ENCODE measurements at places on chromosomes 4 and X.

DNA sequence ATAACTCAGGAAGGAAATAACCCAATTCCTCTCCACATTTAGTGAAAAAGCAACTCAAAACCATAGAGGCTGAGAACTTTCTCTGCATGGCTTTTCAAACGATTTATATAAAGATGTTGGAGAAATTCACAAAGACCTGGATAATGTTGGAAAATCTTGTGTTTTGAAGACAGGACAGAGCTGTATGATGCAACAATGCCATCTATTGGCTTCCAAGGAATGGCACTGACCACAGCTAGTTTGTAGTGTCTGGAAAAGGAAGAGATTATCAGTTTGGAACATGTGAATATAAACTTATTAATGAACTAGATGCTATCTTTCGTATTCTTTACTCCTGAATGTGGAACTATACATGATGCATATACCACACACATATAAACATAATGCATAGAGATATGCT lies 503.6 kb downstream of the IL1RAPL1 start:
- DNase-seq: peak; percentile 21

- no peak for DNase-seq
Measured at GRCh38 chr4:55345054-55345453, 988 bp upstream of the SRD5A3 start.

DNA sequence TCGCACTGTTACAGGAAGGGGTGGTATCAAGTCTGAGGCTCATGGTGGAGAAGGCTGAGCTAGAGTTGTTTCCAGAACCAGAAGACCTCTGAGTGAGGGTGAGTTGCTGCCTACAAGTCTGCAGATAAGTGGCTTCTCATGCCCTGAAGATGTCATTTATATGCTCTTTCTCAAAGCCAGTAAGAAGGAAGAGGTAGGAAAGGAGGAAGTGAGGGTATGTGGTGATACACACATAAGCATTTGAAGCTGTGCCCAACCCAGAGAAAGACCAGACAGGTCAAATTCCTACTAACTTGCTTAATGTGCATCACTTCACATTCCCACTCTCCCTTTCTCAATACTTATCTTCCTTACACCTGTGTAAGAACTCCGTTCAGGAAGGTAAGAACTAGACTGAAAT lies at the start of gene PPBP:
Gene PPBP, minus strand, starts transcription at position 130 of the 400 bp plus-strand sequence. Its CDS starts 87 bp downstream, at position 43.
- no peak for DNase-seq

DNA sequence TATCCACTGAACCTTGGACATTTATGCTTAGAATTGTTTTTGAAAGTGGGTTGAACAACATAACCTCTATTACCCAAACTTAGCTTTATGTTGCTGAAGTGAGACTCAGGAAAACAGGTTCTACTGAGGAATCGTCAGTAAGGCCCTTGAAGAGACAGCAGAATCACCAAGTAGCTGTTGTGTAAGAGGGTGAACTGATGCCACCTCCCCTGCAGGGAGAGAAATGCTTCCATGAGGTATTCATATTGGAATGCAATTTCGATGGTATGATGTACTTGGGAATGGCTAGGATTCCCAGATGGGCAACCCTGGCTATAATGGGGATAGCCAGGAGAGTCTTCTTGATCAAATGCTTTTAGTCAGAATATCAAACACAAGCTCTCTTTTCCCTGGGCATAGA lies 4.1 kb upstream of the SCRG1 start:
- DNase-seq: peak; percentile 23

- DNase-seq: no peak
Measured at GRCh38 chr4:128298852-128299251, 11.2 kb upstream of the PGRMC2 start.

DNA sequence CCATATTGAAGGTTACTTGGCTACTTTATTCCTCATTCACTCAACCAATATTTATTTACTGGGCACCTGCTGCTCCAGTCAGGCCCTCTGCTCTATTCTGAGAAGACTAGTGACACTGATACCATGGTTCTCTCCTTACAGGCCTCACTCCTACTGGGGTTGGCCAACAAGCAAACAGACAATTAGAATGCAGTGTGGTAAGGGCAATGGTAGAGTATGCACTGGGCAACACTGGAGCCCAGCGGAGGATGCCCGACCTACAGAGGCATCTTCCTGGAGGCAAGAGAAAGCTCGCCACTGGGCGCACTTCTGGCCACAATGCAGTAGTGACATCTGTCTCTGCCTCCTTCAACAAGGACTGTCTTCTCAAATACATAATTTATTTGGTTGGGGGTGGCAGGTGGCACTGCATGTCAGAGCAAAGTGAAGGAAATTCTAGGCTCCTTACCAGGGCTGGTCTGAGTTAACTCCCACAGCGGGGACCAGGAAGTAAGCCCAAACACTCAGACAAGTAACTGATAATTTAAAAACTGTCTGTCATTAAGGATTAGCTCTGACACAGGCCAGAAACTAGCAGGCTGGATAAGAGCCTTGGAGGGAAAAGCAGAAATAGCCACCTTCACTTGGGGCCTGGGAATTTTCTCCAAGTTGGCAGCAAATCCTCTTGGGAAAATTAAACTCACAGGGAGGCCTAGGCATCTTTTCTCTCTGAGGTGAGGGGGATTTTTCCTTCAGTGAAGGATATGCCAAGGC lies 150.7 kb upstream of the EOLA2 start:
- DNase-seq: no peak

GRCh38 chrX:15349046-15349445 lies 13.7 kb upstream of the PIGA start:
- DNase-seq: peak; percentile 71

DNA sequence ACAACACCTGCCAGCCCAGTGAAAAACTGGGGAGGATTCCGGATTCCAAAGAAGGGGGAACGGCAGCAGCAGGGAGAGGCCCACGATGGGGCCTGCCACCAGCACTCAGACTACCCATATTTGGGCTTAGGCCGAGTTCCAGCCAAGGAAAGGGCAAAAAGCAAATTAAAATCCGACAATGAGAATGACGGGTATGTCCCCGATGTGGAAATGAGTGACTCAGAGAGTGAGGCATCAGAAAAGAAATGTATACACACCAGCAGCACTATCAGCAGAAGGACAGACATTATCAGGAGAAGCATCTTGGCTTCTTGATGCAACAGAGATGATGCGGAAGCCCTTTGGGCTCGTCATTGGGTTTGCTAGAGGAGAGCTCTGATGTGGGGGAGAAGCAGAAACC lies 62.4 kb downstream of the JADE1 start:
- peak; percentile 98 for DNase-seq

DNA sequence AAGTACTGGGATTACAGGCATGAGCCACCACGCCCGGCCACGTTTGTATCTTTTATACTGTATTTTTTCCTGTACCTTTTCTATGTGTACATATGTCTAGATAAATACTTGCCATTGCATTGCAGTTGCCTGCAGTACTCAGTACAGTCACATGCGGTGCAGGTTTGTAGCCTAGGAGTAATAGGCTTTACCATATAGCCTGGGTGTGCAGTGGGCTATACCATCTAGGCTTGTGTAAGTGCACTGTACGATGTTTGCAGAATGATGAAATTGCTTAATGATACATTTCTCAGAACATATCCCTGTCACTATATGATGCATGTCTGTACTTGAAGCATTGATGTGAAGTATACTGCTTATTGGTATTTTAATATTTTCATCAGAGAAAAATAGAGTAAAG lies 115.4 kb upstream of the PUDP start:
- no peak for DNase-seq

GRCh38 chr4:110412354-110413065 lies 63.4 kb upstream of the ENPEP start:
- DNase-seq: no peak

DNA sequence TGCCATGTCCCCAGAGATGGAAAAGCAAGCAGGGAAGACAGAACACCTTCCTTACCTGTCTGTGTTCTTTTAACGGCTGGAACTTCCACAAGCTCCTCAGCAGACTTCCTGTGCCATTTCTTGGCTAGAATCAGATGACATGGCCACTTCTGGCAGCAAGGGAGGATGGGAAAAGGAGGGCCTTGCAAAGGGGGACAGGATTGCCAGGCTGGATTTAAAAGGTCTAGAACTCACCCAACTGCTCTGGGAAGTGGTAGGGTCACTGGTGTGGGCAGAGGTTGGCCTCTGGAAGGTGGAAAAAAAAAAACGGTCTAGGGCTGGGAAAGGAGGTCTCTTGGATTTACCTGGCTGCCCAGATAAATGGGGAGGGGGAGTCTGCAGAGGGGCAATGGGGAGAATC lies 1.6 kb upstream of the USP11 start:
- no peak for DNase-seq

DNA sequence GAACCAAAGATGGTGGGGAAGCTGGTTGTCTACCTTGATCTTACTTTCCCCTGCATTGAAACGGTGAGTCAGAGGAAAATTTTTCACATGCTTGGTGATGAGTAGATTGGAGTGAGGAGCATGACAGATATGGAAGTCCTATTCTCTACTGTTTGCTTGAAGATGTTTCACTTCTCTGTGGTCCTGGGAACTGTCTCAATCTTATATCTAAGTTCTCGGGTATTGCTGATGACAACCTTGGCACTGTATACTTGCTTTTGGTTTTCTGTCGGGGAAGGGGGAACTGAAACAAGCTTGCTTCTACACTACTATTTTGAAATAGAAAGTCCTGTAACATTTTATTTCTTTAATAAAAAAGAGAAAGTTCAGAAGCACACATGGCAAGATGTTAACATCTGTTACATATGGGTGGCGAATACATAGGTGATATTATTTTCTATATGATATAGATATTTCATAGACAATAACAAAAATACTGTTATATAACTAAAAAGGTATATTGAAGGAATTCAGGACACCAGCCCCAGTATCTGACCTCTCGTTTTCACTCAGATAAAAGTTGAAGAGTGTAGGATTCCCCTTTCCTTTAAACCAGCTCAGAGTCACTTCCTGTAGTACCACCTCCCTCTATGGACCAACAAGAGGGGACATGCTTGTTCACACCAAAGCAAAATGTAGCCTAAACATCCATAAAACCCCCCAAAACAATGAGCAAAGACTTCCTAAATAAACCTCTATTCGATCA lies 88.8 kb downstream of the FMR1NB start:
- no peak for DNase-seq

DNA sequence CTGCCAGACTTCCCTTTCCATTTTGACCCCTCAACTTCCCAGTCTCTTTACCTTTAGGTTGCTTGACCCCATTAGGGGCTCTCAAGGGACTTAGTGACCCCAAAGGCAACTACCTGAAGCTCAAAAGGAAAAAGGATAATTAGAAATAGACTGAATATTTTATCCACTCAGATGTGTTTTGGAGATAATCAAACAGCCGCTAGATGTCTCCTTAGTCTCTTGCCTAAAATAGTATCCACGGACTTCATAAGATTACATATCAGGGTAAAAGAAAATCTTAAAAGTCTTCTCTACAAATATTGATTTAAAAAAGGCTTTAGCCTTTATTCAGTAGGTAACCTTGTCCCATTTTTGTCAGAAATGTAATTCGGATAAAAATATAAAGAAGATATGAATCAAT lies 21.0 kb upstream of the RHOXF2 start:
- no peak for DNase-seq

- peak; percentile 94 for DNase-seq
Measured at GRCh38 chr4:174260099-174260498, 23.4 kb downstream of the FBXO8 start.

DNA sequence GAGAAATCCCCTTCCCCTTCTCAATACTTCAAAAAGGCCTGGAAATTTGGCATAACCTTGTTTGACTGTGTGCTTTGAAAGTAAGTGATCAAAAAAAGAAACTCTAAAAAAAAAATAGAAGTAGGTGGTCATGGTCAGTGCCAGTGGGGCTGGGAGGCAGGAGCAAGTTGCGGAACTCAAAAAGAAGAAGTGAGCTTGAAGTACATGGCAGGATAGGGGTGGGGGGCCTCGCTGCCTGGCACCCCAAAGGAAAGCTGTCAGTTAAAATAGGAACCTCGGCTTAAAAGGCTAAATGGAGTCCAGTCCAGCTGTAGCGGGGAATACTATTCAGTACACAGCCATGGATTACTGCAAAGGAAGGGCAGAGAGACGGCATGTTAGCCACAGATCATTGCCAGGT lies 12.2 kb upstream of the NKRF start:
- DNase-seq: no peak

DNA sequence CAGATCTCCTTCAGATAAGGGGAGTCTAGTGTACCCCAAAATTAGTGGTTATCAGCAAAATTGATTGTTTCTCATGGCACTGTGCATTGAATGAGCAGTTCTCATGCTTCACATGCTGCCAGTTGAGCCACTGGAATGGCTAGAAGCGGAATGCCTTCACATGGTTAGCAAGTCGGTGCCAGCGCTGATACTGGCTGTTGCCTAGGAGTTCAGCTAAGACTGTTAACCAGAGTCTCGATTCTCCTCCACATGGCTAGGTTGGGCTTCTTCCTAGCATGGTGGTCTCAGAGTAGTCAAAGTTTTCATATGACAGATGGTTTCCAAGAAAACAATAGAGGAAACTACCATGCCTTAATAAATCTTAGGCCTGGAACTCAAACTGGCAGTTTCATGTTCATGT lies 12.2 kb downstream of the ANTXR2 start:
- DNase-seq: no peak

Data from iris pigment epithelial cell (primary cell).